ENCODE measurements at places on chromosomes 2 and 18.

DNA sequence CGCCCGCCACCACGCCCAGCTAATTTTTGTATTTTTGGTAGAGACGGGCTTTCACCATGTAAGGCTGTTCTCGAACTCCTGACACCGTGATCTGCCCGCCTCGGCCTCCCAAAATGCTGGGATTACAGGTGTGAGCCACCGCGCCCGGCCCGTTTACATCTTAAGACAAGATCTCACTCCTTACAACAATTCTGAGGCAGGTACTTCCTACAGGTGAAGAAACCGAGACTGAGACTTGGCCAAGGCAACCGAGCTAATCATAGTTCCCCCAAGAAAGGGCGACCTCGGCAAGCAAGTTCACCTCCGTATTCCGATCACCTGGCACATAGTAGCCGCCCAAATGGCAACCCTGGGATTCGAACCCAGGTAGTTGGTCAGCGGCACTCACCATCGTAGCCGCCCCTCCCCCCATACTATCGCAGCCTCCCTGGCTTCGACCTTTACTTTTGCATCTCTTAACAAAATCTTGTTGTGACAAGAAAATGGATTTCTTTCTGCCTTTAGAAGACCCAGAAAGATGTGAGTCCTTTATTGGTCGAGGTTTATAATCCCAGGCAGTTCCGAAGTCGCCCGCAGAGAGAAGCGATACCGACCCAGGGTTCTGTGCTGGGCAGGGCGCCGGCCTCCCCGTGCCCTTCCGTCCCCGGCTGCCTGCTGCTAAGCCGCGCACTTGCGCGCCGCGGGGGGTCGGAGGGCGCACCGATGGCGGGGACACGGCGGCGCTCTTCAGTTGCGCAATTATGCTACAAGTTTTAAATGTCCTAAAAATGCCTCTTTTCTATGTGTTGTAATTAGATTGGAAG lies 1.1 kb upstream of the FZD5 start:
- no peak for DNase-seq

DNA sequence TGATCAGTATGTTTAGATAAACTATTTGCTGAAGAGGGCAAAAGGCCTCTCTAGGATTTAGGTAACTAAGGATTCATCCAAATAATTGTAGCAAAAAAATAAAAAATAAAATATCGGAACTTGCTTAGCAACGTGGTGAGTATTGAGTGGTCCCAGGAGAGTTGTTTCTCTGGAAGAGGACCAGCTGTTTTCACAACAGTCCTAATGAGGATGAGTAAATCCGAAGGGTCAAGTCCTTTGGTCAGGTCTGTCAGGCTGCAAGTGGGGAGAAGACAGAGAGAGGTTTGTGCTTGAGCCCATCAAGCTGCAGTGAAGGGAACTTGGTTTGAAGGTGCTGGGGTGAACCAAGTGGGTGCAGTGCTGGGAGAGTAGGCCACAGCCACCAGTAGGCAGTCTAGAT lies 539.2 kb downstream of the SLC4A3 start:
- no peak for DNase-seq

GRCh38 chr18:34050661-34051060 lies 174.1 kb downstream of the NOL4 start:
- DNase-seq, result no peak

- DNase-seq, result no peak
Observed at GRCh38 chr2:157271590-157272203, 14.2 kb downstream of the GALNT5 start.

DNA sequence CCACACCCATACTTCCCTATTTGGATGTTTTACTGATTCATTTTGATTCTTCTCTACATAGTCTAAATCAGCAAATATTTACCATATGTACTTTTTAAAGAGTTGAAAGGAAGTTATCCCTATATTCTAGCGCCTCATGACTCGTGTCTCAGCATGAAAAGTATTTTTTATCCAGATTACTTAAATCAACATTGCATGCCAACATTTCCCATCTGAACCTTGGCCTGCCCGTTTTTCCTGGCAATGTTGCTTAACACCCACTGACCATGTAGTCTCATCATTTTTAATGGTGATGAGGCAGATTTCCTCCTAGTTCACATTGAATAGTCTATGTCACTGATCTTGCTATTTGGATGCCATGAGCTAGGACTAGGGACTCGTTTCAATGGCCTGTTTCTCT lies 13.2 kb upstream of the SCYGR5 start:
- no peak for DNase-seq

DNA sequence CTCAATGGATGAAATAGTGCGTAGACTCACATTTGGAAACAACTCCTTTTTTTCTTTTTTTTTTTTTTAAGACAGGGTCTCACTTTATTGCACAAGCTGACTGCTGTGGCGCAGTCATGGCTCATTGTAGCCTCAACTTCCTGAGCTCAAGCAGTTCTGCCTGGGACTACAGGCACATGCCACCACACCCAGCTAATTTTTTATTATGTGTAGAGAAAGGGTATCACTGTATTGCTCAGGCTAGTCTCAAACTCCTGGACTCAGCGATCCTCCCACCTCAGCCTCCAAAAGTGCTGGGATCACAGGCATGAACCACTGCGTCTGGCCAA lies 17.4 kb downstream of the HAT1 start:
- no peak for DNase-seq

Measured in hematopoietic multipotent progenitor cell treated with erythropoietin and hydrocortisone succinate and interleukin-3 and kit ligand, for 8 days (in vitro differentiated cells).